ENCODE measurements at places on chromosomes 6 and 20. TPM values are rescaled to one million over a fixed set of nuclear protein-coding genes. Genes with fewer than 3 reads are reported as not detected.
A peak's percentile ranks its signal among the peaks of the same experiment; 100 is the strongest.

DNA sequence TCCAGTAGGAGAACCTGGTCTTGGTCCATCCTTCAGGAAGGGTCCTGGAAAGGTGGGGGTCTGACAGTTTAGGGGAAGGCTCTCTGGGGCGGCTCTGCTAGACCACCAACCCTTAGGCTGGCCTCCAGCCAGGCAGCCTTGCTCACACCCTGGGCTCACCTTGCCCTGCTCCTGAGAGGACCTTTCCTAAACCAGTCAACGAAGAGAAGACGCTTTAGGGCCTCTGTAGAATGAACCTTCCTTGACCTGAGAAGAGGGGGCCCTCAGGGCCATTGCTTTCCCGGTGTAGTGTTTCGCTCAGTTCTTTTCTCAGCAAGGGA lies 1.1 kb downstream of the CDC25B start:
- DNase-seq = peak; percentile 42

- peak; percentile 69 for DNase-seq
Observed at GRCh38 chr6:21588481-21589351, 4.8 kb upstream of the SOX4 start.

Gene AGER
- total RNA-seq = 16.9 TPM

GRCh38 chr6:7171733-7172132 lies 64.0 kb downstream of the RREB1 start:
- DNase-seq = no peak

DNA sequence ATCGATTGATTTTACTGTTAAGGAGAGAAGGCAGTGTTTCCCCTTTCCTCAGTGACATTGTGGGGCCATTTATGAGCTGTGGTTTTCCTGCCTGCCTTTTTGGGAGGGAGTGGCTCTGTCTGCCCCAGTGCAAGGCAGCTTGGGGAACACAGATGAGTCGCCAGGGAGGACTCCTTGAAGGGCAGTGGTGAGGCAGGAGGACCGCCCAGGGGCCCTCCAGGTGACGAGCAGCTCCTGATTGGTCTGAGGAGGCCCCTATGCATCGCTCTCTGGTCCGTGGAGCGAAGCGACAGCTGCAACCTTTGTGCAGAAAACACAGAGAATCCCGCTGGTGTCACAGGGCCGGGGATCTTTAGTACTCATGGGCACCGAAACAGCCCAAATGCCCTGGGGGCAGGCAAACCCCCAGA lies 100.3 kb downstream of the TMEM242 start:
- DNase-seq = peak; percentile 37

DNA sequence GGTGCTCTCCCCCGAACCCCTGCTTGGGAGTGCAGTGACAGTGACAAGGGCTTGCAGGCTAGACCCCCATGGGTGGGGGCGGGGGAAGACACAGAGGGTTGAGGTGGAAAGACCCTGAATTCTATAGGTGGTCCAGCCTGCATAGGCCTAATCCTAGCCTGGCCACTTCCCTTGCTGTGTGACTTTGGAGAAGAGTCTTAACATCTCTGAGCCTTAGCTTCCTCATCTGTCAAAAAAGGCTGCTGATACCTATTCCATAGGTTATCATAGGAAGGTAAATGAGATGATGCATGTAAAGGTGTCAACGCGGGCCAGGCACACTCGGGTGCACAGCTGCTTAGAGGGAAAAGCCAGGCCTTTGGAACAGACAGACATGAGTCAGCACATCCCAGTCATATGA lies 15.8 kb downstream of the BPIFB4 start:
- DNase-seq = no peak

Gene SLC24A3
- total RNA-seq = 17.1 TPM

DNA sequence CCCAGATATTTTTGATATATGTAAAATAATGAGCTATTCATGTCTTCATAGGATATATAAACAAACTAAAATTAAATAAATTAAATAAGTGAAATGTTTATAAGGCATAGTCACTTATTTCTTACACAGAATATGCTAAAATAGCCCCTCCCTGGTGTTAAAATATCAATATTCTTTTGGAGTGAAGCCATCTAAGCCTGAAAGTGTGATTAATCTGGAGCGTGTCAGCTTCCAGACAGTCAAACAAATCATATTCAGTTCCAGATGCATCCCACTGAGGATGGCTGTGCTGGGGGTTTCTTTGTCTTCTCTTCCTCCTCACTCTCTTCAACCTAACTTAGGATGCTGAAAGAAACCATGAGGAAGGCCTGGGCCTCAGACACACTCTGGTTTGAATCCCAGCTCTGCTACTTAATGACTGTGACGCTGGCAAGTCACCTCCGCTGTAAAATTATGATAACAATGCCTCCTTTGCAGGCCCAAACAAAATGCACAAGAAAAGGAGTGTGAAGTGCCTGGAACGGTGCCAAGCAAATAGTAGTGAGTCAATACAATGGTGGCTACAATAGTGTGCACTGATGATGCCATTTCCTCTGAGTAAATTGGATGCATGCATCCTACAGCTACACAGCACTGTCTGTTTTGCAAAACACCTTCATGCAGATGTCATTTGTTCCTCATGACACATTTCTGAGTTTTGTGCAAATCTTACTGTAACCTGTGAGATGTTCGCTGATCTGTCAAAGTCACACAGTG lies 161.4 kb downstream of the FOXC1 start:
- no peak for DNase-seq

Gene WFDC12
- not detected for total RNA-seq

Gene TPD52L1
- total RNA-seq = 54.8 TPM

Gene HLA-DQB1
- total RNA-seq = 6.3 TPM

Gene ZSCAN9
- total RNA-seq = 22.4 TPM

Gene CST2
- total RNA-seq = not detected

Gene TBC1D7
- total RNA-seq = 15.6 TPM

- no peak for DNase-seq
Observed at GRCh38 chr20:24673678-24674570, 204.5 kb downstream of the SYNDIG1 start.

- DNase-seq = no peak
Observed at GRCh38 chr20:26208296-26209091, 511.8 kb upstream of the ZNF337 start.

- no peak for DNase-seq
Observed at GRCh38 chr6:29975561-29975907, 33.2 kb downstream of the HLA-A start.

Gene SRC
- total RNA-seq = 166 TPM

Gene UST
- total RNA-seq = 30.9 TPM

DNA sequence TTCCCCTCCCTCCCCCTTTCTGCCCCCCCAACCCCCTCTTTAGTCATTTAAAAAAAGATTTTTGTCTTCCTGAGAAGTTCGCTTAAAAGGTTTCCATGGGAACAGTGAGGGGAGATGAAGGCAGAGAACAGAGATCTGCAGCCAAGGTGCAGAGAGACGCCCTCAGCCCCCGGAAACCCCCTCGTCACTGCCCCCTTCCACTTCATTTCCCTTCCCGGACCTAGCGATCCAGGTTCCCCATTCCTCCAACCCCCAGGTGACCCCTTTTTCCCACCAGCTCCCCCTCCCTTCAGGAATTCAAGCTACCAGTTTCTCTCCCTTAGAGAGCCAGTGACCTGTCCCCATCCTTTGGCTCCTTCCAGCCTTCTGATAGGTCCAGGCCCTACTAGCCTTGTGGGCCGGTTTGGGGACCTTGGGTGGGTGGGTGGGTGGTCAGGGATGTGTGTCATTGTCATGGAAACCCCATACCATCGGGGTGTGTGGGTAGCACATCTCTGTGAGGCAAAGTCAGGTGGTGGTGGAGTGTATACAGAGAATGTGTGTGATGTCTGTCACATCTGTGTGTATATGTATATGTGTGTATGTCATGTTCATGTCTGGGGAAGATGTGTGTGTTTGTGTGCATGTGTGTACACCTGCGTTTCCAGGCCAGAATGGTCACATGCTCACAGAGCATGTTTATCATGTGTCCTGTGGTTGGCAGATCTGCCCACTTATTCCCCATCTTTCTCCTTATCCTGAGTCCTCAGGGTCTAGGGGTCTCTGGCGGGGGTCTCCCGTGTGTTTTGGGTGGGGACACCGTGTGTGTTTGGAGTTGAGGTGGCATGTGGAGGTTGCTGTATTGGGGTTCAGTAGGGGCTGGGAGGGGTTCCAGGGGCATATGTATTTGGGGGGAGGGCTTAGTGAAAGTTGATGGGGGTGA lies 7.0 kb downstream of the SYNGAP1 start:
- no peak for DNase-seq

- no peak for DNase-seq
Observed at GRCh38 chr6:35046862-35047261, 94.3 kb downstream of the TCP11 start.

GRCh38 chr20:53930651-53931504 lies 139.5 kb downstream of the BCAS1 start:
- DNase-seq = no peak

DNA sequence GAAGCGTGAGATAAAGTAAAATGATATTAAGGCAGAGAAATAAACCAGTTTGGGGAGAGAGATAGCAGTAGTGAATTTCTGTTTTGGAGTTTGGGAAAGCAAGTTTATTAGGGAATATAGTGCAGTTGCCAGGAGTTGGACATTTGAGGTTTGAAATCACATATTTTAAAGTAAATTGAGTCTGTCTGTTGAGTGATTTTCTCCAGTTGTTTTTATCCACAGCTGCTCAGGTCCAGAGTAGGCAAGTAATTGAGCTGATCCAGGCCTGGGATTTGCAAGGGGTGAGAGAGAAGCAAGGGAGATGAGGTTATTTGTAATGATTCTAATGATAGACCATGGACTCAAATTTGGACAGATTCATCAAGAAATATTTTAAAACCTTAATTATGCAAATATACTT lies 481.9 kb downstream of the UTRN start:
- no peak for DNase-seq

DNA sequence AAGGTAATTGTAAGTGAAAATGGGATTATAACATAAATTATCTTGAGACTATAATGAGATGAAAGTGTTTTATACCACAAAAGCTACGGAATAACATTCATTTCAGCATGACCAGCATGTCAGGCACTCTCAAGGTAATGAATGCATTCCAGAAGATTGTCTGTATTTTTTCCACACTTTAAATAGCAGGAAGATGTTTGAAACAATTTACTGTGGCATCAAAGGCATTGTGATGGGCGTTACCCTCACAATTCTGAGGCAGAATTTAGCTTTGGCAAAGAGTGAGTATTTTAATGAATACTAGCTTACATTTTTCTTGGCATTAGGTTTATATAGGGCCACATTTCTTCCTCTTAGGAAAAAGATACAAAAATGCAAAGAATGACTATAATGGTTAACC lies 627.2 kb downstream of the BCKDHB start:
- no peak for DNase-seq

Gene OPN5
- not detected for total RNA-seq

Gene SSR1
- total RNA-seq = 116 TPM

- no peak for DNase-seq
Observed at GRCh38 chr20:34473262-34473883, 42.8 kb upstream of the DYNLRB1 start.

GRCh38 chr6:32943864-32944649 lies 3.2 kb upstream of the HLA-DMB start:
- no peak for DNase-seq

Gene TMEM239
- total RNA-seq = not detected

- no peak for DNase-seq
Observed at GRCh38 chr6:68235326-68235784, 399.7 kb upstream of the ADGRB3 start.

Gene KCNK16
- not detected for total RNA-seq

Measured in ureter (tissue), 1 donor.